ENCODE measurements at places on chromosomes 5 and 9. TPM values are rescaled to one million over a fixed set of nuclear protein-coding genes. Genes with fewer than 3 reads are reported as not detected.

The SHOC1 gene
- total RNA-seq: not detected

- no peak for DNase-seq
These were observed 169.8 kb downstream of the SEMA6A start for GRCh38 chr5:116404792-116405191.

The MOB3B gene
- 1.2 TPM for total RNA-seq

DNA sequence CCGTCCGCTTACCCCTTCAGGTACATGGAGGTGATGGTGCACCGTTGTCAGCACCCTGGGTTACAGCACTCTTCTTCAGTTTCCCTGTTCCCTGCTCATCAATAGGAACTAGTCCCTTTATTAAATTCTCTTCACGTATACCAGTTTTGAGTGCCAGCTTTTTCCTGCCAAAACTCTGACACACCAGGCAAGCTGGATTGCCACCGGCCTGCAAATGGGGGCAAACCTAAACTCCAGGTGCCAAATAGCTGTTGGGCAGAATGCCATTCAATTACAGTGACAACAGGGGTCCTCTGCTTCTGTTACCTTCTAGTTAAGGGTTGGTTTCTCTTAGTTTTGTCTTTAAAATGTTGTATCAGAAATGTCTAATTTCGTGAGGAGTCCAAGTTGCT is 400.4 kb downstream of the OSTF1 start:
- no peak for DNase-seq

The SLC4A9 gene
- total RNA-seq: 0.21 TPM

The PCDHA5 gene
- 0.08 TPM for total RNA-seq

GRCh38 chr5:156836846-156837245 is 13.2 kb upstream of the PPP1R2B start:
- no peak for DNase-seq

All from left cardiac atrium (tissue), 4 donors.